ENCODE measurements at places on chromosomes 4 and X.

DNA sequence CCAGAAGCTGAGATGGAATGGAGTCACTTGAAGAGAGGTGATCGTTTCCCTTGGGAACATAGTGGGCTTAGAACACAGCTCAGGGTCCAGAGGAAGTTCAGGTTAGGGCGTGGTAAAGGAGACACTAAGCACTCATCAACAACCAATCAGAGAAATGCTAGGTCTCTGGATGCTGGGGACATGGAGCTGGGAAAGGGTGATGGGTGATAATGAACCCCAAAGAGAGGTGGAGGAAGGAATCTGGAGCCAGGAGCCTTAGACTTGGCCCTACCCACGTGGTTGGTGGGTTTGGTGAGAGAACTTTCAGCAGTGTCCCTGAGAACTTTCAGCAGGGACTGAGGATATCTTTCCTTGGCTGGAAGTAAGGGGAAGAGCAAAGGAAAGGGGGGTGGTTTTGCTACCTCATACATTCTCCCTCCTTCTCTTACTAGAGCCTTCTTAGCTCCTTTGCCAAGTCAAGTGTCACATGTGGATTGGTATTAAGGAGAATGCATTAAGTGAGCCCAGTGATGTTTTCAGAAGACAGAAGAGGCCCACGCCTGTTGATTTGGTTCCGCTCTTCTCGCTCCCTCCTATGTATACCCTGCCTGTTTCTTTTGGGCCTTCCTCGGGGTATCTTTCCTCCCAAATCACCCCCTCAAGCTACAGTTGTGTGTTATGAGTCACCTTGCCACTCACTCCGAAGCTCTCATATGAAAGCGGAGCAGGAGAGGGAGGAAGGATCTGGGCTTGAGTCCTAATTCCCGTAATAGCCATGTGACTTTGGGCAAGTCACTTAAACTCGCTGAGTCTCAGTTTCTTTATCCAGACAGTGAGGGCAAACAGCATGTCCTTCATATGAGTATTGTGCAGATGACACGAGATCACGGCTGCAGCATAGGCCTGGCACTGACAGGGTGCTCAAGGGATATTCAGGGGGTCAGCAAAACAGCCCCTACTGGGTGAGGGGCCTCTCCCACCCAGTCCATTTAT, 63.1 kb downstream of the TSC22D3 start:
- no peak for DNase-seq

GRCh38 chr4:52612341-52612740, 46.8 kb downstream of the USP46 start:
- DNase-seq = no peak

GRCh38 chr4:77308843-77309242, 151.8 kb downstream of the CCNG2 start:
- no peak for DNase-seq

GRCh38 chr4:154064244-154064643, 275.4 kb upstream of the SFRP2 start:
- no peak for DNase-seq

GRCh38 chr4:16588651-16589050, 309.8 kb downstream of the LDB2 start:
- DNase-seq = no peak

DNA sequence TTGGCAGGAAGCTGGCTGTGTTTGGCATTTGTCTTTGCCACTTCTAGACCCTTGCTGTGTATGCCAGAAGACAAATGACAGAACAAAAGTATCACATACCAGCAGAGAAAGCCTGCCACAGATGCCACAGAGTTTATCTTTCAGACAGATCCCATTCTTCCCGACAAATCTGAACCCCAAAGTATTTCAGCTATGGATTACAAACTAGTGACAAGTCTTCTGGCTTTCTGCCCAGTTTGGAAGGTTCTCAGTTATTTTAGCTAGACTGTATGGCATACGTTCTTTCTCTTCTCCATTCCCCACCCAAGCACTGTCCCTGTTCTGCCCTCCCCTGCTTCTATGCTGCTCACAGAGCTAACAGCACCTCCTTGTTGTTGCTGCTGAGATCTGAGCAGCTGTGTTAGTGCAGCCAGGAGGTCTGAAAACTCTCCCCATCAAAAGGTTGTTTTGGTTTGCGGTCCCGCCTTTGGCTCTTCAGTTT, 236.7 kb downstream of the FRAS1 start:
- no peak for DNase-seq

- no peak for DNase-seq
Measured at GRCh38 chr4:137536789-137537561, 4.7 kb upstream of the PCDH18 start.

DNA sequence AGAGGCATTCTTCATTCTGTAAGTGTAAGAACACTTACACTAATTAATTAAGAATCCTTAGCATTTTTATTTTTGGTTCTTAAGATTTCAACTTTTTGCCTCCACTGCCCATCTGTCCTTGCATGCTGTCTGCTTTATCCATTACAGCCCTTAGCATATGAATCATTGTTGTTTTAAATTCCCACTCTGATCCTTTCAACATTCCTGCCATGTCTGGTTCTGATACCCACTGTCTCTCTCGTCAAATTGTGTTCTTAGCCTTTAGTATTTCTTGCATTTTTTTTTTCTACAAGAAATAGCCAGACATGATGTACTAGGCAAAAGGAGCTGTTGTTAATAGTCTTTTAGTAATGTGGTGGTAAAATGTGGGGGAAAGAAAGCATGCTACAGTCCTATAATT, 1360.0 kb downstream of the TECRL start:
- no peak for DNase-seq

DNA sequence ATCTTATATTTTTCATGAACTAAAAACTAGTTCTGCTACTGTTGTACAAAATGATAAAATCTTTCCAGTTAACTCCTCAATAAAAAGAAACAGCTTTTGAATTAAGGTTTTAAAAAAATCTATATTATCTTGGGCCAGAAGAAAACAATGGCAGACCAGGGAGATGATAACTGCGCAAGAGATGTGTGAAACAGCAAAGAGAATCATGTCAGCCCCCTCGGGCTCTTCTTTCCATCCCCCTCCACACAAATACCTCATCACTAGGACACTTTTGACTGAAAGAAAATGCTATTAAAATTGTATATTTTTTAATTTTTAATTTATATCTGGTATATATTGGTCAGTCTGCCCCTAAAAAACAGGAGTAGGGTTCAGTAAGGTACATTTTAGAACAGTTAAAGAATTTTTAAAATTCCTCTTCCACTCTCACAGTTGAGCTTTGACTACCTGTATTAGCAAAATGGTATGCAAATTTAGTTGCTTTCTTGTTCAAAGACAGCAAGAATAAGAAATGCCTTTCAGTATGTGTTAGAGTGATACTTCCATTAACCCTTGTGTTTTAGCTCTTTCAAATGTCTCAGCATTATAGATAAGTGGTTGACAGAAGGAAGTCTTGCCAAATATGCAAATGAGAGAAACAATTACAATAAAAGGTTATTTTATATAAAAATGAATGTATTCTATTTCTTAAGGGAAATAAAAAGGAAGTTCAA, 36.4 kb upstream of the LCORL start:
- DNase-seq = no peak

DNA sequence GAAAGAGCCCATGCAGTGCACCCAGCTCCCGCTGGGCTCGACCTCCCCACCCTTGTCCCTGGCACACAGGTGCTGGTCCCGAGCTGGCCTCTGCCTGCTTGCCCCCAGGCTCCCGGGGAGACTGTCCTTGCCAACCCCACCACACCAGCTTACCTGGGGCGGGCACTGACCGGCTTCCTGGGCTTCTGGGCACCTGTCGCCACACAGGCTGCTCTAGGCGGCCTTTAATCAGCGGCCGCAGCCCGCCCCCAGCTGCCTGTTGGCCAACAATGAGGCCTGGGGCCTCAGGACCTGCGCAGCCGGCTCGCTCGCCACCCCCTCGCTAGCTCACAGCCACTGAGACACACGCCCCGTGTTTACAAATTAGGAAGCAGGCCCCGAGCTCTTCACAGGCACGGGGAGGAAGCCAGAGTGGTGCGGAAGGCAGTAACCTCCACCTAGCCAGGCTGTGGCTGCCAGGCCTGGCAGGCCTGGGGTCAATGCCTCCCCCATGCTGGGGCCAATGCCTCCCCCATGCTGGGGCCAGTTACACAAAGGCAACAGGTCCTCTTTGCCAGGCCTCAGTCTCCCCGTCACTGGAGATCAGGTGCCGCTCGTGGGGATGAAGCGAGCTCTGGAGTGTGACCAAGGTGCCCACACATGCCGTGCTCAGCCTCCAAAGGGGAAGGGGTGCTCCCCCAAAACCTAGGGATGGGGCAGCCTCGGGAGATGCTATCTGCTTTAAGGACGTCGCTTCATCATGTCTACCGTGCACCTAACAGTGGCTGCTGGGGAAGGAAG, at the start of gene TREX2:
Gene TREX2, minus strand, starts transcription at position 201 of the 780 bp plus-strand sequence. CDS start 626 bp downstream, outside the sequence.
- DNase-seq = no peak

GRCh38 chrX:15299941-15300851, 15.2 kb downstream of the ASB11 start:
- no peak for DNase-seq

DNA sequence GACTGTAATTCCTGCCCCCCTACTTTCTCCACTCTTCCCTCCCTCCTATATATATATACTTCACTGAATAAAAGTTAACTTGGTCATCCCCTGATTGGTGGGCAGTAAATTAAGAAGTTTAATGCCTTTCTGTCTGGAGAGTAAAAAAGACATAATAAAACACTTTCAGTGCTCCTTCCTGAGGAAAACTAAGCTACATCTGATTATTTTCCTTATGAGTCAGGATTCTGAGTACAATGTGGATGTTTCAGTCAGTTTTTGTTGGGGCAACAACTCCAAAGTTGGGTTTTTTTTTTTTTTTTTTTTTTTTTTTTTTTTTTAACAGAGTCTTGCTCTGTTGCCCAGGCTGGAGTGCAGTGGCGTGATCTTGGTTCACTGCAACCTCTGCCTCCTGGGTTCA, 22.0 kb upstream of the SUPT20HL2 start:
- no peak for DNase-seq

DNA sequence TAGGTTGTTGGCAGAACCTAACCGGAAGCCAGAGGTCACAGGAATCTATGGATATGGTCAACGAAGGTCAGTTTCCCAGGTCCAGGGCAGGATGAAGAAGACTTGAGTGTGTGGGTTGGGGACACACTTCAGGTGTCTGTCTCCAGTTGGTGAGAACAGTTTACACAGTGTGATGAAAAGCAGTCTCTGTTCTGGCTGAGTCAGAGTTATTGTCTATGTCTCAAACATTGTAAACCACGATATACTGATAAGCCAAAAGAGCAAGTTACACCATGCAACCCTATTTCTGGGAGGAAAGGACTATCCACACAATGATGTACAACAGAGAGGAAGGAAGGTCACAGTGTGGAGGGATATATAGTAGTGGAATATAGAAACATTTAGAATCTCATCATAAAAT, 187.1 kb upstream of the C1QTNF7 start:
- no peak for DNase-seq

- no peak for DNase-seq
Measured at GRCh38 chr4:15636818-15637217, 18.3 kb downstream of the FBXL5 start.

DNA sequence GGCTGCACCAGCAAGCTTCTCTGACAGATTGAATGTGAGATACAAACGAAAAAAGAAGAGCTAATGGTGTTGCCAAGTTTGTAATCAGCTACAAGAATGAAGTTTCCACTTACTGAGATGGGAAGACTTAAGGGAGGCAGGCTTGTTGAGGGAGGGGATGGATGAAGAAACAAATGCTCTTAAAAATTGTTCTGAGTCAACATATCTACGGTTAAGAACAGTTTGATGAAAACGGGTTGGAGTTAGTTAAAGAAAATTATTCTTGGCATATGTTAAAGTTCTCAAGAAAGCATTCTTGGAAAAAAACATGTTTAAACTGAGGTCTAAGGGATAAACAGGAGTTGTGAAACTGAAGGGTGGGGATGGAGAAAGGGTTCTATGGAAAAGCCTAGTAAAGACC, 816.3 kb upstream of the HS3ST1 start:
- DNase-seq = no peak

GRCh38 chr4:40349561-40350198, 14.5 kb downstream of the CHRNA9 start:
- no peak for DNase-seq

- DNase-seq = no peak
Measured at GRCh38 chrX:137032341-137032694, 1.5 kb downstream of the GPR101 start.

DNA sequence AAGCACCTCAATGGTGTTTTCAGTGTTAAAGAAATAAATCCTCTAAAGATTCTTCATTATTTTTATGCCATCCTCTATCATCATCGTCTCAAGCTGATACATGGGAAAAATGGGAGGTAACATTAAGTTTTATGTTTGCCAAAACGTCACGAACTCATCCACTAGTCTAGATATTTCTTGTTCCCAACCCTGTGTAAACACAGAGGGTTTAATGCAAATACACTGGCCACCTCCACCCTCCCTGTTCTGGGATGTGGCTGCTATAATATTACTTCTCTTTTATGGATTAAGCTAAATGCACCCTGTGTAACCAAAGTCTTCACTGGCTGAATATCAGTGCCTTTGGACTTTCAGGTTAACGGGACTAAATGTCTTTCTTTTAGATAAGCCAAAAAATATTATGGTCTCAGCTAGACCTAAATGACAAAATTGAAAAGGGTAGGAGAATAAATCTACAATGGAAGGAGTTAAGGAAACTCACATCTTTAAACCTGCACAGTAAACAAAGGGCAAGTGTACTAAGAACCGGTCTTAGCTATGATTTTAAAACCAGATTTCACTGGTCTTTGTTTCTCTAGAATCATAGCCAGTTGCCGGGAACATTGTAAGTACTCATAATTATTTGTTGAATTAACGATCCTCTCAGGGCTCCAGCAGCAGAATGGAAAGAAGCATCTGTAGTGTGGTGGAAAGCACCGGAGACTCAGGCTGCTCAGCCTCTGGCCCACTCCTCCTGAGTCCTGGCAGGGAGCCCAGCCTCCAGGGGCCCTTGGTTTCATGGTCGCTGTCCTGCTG, 103.5 kb upstream of the NOCT start:
- DNase-seq = peak; percentile 83

DNA sequence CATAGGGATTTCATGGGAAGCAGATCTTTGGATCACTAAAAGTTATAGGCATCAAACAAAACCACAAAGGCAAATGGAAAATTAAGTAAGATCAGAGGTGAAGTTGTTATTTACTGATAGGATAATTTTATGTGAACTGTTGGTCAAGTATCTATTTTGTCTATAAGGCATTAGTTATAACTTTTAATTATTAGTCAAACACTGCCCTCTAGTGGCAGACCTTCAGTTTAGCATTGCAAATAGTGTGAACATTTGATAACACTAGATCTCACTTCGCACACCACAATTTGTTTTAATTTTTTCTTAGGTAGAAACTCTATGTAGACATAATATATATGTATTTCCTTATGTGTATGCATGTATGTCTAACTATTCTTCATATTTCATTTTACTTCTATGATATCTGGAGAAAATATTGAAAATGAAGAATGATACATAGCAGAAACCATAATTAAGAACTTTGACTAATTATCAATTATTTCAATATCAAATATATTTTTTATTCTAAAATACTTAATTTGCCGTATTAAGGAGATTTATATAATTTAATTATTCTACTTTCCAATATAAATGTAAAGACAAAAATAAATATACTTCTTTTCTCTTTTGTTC, 214.5 kb upstream of the TACR3 start:
- peak; percentile 39 for DNase-seq

GRCh38 chr4:38656111-38656510, 7.9 kb upstream of the KLF3 start:
- no peak for DNase-seq

GRCh38 chr4:47837094-47837907, 566 bp downstream of the CORIN start:
- no peak for DNase-seq

All from NCI-H2081 treated with DMSO at 0.1 percent for 48 hours (cell line).